ENCODE measurements at places on chromosomes 4 and X.

DNA sequence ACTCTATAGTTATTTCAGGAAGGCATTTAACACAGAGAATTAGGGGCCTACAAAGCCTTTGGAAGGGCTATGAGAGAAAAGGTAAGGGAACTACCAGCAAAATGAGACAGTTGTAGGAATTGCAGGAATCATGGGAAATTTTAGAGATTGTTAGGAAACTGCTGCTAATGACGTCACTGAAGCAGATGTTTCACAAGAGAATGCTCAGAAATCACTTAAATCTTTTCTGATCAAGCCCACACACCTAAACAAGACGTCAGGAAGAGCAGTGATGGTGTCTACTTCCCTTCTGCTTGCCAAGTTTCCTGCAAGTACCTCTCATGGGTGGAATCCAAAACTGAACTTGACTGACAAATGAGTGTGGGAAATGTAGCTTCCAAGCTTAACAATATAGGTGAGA is 5.1 kb downstream of the OR13H1 start:
- no peak for DNase-seq

GRCh38 chr4:48484494-48485168 is 1.5 kb downstream of the SLC10A4 start:
- DNase-seq = no peak

GRCh38 chr4:6526156-6526555 is 48.8 kb upstream of the MAN2B2 start:
- DNase-seq = no peak

DNA sequence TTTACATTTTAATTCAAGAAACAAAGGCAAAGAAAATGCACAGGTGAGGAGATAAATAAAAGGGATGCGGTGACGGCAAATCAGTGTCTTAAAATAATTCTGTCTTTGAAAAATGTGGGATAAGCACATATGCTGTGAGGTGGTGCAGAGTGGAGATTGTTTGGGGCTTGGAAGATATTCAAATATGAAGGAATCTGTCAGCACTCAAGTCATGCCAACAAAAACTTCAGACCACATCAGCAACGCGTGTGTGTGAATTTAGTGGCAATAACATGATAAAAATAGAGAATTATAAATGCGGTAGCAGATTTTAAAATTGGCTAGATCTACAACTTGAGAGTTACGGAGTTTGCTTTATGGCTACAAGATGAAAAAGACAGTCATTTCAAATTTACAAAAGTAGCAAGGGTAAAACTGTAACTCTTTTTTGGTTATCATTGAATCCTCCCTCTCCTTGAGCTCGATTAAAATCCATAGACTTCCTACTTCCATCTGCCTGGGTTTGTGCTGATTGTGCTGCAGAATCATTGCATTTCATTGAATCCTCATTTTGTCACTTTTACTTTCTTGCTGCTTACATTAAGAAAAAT is 71.5 kb upstream of the VCX2 start:
- no peak for DNase-seq

DNA sequence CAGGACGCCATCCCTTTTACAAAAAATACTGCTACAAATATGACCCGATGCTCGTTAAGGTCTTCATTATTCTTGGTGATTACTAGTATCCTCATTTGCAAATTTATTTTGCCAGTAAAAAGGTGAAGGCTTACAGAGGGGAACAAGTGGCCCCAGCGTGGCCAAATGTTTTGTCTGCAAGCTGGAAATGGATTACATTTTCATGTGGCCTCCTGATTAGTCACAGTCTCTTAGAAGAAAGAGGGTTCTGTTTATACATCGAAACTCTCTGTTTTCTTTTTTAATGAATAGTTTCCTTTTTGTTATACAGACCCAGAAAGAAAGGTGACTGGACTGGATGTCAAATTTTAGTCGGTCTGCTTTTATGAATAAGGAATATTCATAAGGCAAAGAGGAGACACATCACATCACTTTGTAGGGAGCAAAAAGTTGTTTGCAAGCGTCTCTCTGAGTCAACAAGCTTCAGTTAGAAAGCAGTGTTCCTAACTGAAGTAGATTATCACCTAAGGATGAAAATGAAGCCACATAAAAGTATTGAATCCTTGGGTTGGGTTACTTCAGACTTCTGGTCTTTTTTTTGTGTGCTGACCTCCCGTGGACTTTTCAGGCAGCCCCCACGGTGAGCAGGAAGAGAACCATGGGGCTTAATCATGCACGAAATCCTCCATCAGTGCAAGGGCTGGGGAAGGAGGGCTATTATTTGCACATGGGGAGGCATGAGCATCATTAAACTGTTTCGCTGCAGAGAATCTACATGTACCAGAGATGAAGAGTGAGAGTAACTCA is 125.6 kb downstream of the ARSF start:
- no peak for DNase-seq

DNA sequence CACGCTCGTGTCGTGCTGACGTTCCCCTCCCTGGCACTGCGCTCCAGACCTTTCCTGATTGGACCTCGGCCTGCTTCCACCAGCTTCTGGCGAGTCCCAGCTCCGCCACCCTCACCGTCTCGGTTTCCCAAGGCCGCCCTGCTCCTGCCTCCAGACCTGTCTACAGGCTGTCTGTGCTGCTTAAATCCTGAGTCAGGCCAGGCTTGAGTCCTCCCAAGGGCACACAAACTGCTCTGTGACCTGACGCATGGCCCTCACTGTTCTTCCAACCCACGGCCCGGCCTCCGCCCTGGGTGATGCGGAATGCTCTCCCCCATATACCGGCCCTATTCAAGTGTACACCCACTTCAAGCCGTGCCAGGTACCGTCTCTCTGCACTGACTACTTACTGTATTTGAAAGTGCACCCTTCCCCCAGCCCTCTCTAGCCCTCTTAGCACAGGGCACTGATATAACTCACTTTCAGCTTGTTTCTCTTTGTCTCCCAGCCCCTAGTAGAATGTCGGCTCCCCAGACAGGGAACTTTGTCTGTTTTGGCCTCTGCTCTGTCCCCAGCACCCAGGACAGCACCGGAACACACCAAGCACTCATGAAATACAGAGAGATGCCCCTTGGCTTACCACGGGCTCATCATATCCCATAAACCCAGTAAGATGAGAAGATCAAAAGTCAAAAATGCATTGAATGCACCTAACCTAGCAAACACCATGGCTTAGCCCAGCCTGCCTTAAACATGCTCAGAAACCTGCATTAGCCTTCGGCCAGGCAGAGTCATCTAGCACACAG is 63.1 kb upstream of the AFAP1 start:
- DNase-seq = no peak

DNA sequence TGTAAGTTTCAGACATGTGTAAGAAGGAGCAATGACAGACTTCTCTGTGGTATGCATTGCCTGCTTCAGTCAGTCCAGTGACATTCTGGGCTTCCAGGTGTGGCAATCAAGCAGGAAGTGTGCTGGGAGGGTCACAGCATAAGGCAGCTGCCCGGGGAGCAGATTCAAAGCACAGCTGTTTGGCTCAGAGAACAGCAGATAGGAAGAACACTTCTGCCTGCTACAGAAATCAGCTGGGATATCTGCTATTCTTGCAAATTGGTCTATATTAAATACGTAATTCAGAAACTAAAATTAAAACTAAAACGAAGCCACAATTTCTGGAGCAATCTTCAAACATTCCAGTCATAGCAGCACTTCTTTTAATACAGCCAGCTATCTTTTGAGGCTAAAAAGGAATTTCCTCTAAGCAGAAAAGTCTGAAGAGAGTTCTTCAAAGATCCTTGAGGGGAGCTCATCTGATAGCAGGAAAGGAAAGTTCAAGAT is 47.5 kb upstream of the GALNT7 start:
- no peak for DNase-seq

DNA sequence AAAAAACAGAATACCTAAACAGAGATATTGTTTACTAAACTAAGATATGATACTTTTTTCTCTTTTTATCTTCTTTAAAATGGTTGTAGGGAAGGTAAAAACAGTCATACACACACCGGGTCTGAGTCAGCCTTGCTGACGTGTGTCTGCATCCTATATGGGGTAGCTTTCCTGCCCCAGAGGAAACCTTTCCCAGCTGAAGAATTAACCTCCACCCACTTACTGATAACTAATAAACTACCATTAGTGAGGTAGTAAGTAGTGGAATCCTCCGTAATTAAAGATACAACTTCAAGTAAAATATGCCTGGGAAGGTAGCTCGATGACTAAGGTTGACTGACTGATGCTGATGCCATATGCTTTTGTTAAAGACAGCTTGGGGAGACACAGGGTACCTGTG is 312.2 kb downstream of the DCTD start:
- no peak for DNase-seq

- DNase-seq = no peak
These were observed 74.8 kb downstream of the STARD8 start for GRCh38 chrX:68721991-68722860.

DNA sequence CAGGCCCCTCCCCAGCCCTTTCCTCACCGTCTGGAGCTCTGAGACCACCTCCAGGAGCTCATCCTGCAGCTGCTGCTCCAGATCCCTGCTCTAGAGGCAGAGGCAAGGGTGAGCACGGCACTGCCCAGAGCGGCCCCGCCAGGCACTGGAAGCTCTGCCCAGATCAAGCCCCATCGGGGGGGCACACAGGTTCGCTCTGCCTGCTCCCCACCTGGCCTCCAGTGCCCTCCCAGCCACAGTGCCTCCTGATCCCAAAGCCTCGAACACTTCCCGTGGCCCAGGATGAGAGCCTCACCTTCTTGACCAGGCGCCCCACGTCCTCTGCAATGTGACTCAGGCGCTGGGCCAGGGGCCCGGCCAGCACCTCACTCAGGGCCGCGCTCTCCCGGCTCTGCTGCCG is 5.0 kb downstream of the ARHGAP4 start:
- no peak for DNase-seq
